ENCODE measurements at places on chromosomes 11 and 22. TPM values are rescaled to one million over a fixed set of nuclear protein-coding genes. Genes with fewer than 3 reads are reported as not detected.

GRCh38 chr22:36334821-36335603, 52.8 kb downstream of the MYH9 start:
- H3K4me1 ChIP-seq: peaks cover 92% of the 10 kb centered on the region
- no peak for DNase-seq
- H3K4me3 ChIP-seq: peak overlapping the region; percentile 92
- no peaks in the 10 kb centered on the region for H3K27me3 ChIP-seq

- H3K4me1 ChIP-seq: peaks cover 84% of the 10 kb centered on the region
- no peak for DNase-seq
- H3K27me3 ChIP-seq: no peaks in the 10 kb centered on the region
These were observed 76.0 kb upstream of the SORL1 start for GRCh38 chr11:121376130-121376529.

Gene SLC22A6
- polyA plus RNA-seq: not detected

Gene WEE1
- polyA plus RNA-seq: not detected

GRCh38 chr11:33258631-33259205, 1.5 kb downstream of the HIPK3 start:
- H3K36me3 ChIP-seq: peaks cover 4% of the 10 kb centered on the region
- peak overlapping the region; percentile 98 for H3K27ac ChIP-seq
- DNase-seq: no peak
- H3K27me3 ChIP-seq: no peaks in the 10 kb centered on the region
- peaks cover 48% of the 10 kb centered on the region for H3K4me1 ChIP-seq
- H3K4me3 ChIP-seq: peak overlapping the region; percentile 96

DNA sequence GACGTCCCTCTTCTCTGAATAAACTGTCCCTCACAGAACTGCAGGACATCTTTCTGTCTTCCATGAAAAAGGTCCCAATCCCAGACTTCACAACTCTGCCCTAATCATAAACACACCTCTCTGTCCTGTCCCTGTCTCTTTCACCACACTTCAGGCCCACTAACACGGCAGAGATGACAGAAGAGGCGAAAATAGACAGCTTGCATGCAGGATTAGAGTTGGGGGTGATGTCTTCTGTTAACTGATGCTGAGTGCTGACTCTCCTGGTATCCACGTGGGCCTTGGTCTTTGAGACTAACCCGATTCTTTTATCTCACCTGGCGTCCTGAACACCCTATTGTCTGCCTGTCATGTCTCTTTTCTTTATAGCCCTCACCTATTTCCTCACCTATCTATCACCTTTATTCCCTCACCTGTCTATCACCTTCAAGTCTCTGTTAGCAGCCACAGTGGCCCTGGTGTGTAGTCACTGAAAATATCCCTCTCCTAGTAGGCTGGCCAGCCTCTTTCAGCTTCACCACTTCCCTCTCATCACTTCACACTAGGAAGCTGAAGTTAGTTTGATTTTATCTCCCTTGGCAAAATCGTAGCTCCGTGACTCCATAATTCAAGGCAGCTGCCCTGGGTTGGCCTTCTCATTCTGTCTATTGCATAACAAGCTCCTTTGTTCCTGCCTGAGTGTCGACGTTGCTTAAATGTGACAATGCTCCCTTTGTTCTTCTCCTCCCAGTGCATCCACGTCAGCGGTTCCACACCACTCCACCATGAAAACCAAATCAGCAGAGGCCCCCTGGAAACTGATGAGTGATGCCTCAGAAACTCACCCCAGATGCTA, 30.6 kb upstream of the DRD2 start:
- no peaks in the 10 kb centered on the region for H3K36me3 ChIP-seq
- DNase-seq: no peak
- H3K27ac ChIP-seq: no peak overlapping the region
- no peak overlapping the region for H3K4me3 ChIP-seq

DNA sequence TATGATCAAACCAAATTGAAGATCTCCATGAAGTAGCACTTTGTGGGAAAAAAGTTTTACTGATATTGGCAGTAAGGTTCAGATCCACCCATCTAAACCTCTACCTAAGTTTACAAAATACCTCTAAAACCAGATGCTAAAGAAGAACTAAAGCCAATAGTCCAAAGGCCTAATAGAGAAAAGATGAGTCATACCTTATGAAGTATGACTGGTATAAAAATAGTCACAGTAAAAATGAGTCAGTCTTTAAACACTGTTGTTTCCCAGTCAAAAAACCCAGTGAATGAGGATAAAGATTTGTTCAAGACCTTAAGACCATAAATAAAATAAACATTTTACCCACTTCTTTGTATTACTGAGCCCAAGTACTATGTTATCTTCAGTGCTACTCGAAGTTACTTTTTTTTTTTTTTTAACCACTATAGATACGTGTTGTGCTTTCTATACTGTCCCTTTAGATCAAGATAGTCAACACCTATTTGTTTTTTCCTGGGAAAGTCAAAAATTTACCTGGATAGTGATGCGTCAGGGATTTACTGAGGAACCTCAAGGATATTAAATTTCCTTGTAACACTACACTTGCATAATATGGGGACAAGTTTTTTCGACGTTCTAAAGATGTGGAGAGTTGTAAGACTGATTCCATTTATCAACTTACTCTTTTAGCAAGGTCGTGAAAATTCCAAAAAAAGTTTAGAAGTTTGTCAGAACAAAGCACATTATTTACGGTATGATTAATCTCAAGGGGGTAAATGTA, 87.3 kb downstream of the CCDC73 start:
- no peak for DNase-seq
- peaks cover 5% of the 10 kb centered on the region for H3K27me3 ChIP-seq
- H3K4me1 ChIP-seq: no peaks in the 10 kb centered on the region
- H3K36me3 ChIP-seq: no peaks in the 10 kb centered on the region
- H3K4me3 ChIP-seq: no peak overlapping the region

GRCh38 chr11:74057249-74058151, 48.6 kb upstream of the UCP3 start:
- H3K36me3 ChIP-seq: peaks cover 6% of the 10 kb centered on the region
- no peaks in the 10 kb centered on the region for H3K27me3 ChIP-seq
- no peak for DNase-seq
- H3K4me1 ChIP-seq: peaks cover 10% of the 10 kb centered on the region
- no peak overlapping the region for H3K4me3 ChIP-seq
- no peak overlapping the region for H3K27ac ChIP-seq

GRCh38 chr11:67345920-67346819, 7.2 kb downstream of the POLD4 start:
- no peaks in the 10 kb centered on the region for H3K27me3 ChIP-seq
- no peak for DNase-seq
- peak overlapping the region; percentile 94 for H3K27ac ChIP-seq
- peaks cover 63% of the 10 kb centered on the region for H3K4me1 ChIP-seq
- H3K36me3 ChIP-seq: no peaks in the 10 kb centered on the region

DNA sequence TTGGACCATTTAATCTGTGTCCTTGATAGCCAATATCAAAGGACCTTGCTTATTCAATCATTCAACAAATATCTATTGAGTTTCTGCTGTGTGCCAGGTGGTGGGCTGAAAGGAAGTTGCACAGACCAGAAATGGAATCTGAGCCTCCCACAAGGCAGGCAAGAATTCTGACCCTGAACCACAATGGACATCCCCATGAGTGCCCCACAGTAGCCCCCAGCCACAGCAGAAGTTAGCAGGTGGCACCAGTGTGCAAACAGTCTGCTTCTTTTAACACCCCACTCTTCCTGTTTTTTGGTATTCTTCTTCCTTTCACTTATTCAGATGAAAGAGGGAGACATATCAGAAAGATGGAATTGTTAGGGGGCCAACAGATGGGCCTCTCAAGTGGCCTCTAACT, 12.2 kb upstream of the SERPING1 start:
- H3K27me3 ChIP-seq: no peaks in the 10 kb centered on the region
- no peak for DNase-seq
- peaks cover 8% of the 10 kb centered on the region for H3K4me1 ChIP-seq
- no peak overlapping the region for H3K27ac ChIP-seq
- no peaks in the 10 kb centered on the region for H3K36me3 ChIP-seq

GRCh38 chr11:64316672-64317324, 561 bp downstream of the TRMT112 start:
- H3K4me3 ChIP-seq: peak overlapping the region; percentile 95
- H3K36me3 ChIP-seq: peaks cover 3% of the 10 kb centered on the region
- peaks cover 29% of the 10 kb centered on the region for H3K4me1 ChIP-seq

DNA sequence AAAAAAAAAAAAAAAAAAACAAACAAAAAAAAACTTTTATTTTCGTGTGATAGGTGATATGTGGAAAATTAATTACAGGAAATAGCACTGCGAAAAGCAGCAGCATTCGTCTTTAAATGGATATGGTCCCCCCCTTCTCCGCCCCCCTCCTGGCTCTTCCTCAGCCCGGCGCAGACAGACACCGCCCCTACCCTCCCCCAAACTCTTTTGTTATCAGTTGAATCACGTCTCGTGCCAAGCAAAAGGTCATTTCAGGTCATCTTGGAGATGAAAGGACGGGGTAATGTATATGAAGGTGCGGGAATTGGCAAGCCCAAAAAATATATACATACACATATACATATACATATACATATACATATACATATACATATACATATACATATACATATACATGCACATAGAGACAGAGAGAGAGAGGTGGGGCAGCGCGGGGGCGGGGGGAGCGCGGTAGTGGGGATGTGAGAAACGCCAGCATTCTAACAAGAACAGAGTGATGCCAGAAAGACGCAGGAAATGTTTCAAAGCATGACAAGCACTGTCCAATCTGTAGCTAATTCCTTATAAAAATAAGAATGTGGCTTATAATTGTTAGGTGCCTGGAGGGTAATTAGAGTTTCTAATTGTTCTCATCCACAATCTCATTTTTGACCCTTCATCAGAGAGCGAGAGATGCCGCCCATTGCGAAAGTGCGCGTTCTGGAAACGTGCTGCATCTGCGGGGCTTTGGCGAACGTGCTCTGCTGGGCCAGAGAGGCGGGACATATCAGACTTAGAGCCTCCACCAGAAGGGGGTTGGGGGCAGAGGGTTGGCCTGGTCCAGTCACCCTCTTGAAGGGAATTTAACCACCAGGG, 214.5 kb upstream of the UBASH3B start:
- no peaks in the 10 kb centered on the region for H3K36me3 ChIP-seq
- no peak overlapping the region for H3K27ac ChIP-seq
- H3K4me3 ChIP-seq: peak overlapping the region; percentile 26

DNA sequence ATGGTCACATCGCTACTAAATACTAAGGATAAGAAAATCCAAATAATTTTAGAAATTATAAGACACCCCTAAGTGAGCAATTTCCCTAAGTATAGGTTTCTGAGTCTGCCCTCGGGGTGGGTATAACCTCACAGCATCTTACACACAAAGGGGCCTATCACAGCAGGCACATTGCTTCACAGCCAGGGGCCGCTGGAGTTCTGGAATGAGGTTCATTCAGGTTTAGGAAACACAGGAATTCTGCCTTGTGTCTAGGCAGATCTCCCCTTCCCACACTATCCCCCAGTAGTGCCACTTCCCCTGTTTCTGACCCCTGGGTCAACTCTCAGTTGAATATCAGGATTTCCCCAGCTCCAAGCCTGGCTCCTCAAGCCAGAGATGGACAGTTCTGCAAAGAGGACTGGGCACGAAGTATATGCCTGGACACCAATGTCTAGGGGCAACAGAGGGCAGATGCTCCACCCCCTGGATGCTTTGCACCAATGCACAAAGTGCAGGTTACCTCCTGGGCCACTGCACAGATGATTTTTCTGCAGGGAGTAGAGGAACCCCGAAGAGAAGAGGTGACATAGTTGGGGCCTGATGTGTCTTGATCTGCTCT, 11.4 kb downstream of the TUBA8 start:
- H3K4me3 ChIP-seq: no peak overlapping the region
- H3K27me3 ChIP-seq: no peaks in the 10 kb centered on the region
- H3K4me1 ChIP-seq: peaks cover 9% of the 10 kb centered on the region

GRCh38 chr11:76321820-76322524, 59.0 kb downstream of the THAP12 start:
- no peak overlapping the region for H3K4me3 ChIP-seq
- DNase-seq: no peak
- no peaks in the 10 kb centered on the region for H3K4me1 ChIP-seq
- H3K27me3 ChIP-seq: peaks cover 37% of the 10 kb centered on the region

Gene DNHD1
- polyA plus RNA-seq: 1.1 TPM

- no peak overlapping the region for H3K4me3 ChIP-seq
- H3K4me1 ChIP-seq: peaks cover 55% of the 10 kb centered on the region
- H3K27ac ChIP-seq: no peak overlapping the region
- H3K27me3 ChIP-seq: no peaks in the 10 kb centered on the region
- no peaks in the 10 kb centered on the region for H3K36me3 ChIP-seq
- no peak for DNase-seq
These were observed 13.6 kb downstream of the IPO7 start for GRCh38 chr11:9397746-9398680.

DNA sequence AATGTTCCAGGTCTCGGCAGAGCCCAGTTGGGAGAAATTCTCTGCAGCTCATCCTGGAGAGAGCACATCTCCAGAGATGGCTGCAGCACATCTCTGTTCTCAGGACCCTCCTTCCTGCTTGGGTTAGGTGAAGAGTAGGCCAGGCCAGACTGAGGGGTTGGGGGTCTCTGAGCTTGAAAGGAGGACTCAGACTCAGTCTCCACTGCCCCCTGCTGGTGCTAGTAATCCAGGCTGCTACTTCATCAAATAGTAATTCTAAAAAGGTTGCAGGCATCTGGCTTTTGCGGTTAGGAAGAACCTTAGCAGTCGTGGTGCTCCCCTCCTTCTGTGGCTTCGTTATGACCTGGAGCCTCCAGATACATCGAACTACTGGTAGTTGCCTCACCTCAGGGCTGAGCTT, 9.7 kb downstream of the TUB start:
- H3K36me3 ChIP-seq: no peaks in the 10 kb centered on the region
- peaks cover 18% of the 10 kb centered on the region for H3K27me3 ChIP-seq
- DNase-seq: no peak
- peak overlapping the region; percentile 74 for H3K27ac ChIP-seq
- H3K4me1 ChIP-seq: peaks cover 1% of the 10 kb centered on the region

DNA sequence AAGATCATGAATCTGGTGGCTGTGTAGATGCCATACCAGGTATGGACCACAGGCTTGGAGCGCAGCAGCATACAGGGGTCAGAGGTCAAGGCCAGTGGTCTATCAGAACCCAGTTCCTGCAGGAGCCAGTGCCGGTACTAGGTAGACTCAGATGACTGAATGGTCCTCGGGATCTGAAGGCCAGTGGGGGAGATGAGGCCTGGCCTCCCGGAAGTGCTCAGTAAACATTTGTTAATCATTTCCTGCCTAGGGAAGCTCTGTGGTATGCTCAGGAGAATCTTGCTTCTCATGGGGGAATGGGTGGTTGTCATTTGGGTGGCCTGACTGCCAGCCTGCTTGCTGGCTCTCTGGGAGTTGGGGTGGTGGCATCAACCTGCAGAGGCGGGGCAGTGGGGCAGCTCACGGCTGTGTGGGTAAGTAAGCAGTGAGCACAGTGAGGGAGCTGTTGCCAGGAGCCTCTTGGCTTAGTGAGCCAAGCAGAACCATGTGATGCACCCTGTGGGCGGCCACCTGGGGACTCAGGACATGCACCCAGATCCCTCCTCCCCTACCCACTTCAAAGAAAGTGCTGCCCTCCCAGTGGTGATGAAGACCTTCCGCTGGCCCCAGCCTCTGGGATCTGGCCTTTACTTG, 33.0 kb downstream of the PTPRJ start:
- H3K27me3 ChIP-seq: no peaks in the 10 kb centered on the region
- peak overlapping the region; percentile 91 for H3K27ac ChIP-seq
- H3K36me3 ChIP-seq: no peaks in the 10 kb centered on the region

Gene CNTN5
- not detected for polyA plus RNA-seq

GRCh38 chr11:97993562-97993961, 1027.2 kb upstream of the CNTN5 start:
- no peaks in the 10 kb centered on the region for H3K27me3 ChIP-seq
- no peaks in the 10 kb centered on the region for H3K4me1 ChIP-seq
- H3K36me3 ChIP-seq: no peaks in the 10 kb centered on the region
